ENCODE measurements at places on chromosomes 2 and 18.

DNA sequence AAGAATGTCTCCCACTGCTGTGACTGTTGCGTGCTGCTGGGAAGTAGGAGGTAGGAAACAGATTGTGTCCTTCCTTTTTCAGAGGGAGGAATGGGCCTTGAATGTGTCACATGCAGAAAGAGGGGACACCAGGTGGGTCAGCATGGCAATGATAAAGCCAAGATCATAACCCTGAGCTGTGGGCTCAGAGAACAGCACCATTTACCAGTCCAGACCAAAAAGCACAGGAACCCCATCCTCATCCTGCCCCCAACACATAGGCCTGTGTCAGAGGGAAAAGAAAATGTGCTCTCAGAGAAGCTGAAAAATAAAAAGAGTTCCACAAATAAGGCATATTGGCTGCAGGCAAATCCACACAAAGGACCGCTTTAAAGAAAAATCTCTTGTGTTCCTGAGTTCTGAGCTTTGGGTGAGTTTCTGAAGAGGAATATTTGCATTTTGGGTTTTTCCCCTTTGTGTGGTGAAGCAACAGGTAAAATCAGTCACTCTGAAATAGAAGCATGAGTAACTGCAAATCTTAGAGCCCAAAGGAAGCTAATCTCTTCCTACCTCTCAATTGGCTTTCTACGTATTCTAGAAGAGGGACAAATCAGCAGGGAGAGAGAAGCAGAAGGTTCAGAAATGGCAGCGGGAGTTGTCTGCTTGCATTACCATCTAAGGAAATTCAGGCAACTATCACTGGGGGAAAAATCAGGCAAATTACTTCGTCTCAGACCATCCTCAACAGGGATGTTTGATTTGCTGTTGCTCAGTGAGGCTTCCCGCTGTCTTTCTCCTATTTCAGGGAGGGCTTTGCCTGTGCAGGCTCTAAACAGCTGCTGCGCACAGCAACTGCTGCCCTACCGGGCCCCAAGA is 106.8 kb downstream of the BCL11A start:
- DNase-seq: no peak

DNA sequence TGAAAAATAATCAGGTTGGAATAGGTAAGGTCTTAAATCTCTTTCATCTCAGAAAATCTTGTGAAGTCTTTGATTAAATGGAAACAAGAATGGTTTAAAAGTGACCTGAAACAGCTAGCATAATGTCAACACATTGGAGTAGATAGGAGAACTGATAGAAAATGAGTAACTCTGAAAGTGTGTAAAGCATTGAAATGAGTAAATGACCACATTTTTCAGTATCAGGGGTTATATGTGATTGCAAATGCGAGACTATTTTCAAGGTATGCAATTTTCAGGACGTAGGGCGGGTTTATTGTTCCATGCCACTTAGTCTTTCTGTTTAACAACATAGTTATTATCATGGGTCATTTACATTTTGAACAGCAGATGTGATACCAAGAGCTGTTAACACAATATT is 1383.2 kb downstream of the LRP1B start:
- DNase-seq: no peak

GRCh38 chr2:229731916-229732315 is 17.6 kb upstream of the DNER start:
- no peak for DNase-seq

GRCh38 chr2:235264512-235264911 is 229.3 kb upstream of the AGAP1 start:
- DNase-seq: no peak

DNA sequence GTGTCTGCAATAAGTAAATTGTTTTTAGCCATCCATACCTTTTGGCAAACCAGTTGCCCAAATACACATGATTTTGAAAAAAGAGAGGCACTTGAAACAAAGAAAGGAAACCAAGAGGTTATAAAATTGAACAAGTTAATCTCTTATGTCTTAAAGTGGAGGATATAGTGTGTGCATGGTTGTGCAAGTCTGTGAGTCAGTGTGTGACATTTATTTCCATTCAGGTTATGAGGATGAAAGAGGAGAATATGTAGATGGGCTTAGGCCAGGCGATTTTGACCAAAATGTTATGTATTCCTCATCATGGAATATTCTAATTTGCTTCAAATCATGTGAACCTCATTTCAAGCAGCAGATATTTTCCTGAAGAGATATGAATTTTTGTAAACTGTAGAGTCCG is 123.3 kb downstream of the SETBP1 start:
- DNase-seq: no peak

GRCh38 chr2:98508709-98509066 is 64.0 kb downstream of the INPP4A start:
- peak; percentile 77 for DNase-seq

DNA sequence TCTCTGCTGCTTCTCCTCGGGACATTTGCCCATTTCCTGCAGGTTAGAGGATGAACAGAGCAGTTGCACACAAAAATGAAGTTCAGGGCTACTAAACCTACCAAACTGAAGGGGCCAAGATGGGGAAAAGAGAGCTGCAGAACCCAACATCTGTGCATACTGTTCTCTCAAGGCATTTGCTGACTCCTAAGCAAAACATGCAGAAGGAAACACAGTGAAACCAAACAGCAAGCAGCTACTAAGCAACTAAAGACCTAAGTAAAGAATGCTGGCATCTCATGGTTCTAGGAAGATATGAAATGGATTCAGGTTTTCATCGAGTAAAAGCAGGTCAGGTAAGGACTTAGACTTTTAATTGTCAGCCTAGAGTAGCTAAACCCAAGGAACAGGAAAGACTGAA is 111.9 kb upstream of the SYT4 start:
- no peak for DNase-seq

DNA sequence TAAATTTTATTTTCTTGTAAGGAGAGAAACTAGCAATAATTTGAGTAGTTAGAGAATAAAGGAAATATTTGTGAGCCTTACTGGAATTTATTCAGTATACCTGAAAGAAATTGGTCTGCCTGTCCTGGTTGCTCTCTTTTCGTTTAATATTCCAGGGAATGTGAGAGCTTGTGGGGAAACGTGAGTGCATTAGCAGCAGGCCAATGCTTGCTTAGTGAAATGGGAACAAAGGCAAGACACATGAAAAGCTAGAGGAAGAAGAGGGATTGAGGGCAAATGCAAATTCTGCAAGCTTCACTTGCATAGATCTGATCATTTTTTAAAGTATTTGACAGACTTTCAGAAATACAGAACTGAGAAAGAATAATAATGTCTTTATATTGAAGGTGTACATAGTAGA is 111.0 kb downstream of the ERBB4 start:
- no peak for DNase-seq

DNA sequence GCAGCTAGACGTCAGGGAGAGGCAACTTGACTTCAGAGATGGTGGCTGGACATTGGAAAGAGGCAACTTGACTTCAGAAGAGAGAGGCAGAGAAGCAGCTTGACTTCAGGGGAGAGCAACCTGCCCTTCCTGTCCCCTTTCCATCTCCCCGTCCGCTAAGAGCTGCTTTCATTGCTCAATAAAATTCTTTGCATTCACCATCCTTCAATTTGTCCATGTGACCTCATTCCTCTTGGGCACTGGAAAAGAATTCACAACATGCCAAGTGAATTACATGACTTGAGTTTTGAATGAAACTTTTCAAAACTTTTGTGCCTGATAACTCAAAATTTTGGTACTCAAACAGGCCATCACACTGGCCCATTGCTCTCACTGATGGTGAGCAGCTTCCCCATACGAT is 158.9 kb downstream of the DPP4 start:
- DNase-seq: no peak

DNA sequence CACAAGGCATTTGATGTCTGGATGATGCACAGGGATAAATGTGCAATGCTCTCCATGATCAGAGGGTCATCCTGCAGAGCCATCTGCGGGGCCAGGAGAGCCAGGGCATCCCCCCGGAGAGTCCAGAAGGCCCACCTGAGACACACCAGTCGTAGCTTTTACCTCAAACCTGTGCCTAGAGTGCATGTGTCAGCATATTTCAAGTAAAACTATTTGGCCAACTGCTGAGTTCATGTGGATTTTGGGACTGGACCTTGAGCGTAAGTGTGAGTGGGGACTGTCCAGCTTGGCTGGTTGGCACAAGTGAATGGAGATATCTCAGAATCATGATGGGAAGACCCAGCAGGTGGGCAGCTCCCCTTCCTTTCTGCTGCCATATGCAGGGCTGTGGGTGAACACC is 147.8 kb upstream of the TPO start:
- DNase-seq: no peak

- peak; percentile 18 for DNase-seq
Observed at GRCh38 chr2:73291461-73292315, 1.7 kb downstream of the EGR4 start.

DNA sequence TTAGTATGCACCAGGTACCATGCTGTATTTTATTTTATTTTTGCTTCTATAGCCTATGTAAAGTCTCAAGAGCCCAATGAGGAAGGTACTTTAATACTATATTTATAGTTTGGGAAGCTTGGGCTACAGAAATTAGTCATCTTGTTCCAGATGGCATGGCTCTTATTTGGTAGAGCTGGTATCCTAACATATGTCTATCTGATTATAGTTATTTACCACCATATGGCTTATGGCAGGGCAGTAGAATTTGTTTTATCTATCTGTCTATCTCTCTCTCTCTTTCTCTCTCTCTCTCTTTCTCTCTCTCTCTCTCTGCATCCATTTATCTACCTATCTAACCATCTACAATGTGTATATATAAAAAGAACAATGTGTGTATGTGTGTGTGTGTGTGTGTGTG is 1293.7 kb upstream of the SLC39A10 start:
- DNase-seq: no peak

DNA sequence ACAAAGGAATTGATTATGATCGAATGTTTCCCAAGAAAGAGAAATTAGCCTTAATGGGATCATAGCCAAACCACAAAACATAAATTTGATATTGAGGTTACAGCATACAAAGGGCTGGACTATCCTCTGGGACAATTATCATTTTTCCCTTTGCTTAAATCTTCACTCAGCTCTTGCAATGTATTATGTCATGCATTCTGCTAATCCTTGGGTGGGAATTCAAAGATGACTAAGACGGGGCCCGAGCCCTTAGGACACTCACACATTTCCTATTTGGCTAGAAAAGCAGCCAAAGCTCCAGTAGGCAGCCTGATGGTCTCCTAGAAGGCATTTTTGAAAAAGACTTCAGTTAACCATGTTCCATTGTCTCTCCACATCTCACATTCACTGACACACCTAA is 17.2 kb upstream of the NMI start:
- DNase-seq: no peak

DNA sequence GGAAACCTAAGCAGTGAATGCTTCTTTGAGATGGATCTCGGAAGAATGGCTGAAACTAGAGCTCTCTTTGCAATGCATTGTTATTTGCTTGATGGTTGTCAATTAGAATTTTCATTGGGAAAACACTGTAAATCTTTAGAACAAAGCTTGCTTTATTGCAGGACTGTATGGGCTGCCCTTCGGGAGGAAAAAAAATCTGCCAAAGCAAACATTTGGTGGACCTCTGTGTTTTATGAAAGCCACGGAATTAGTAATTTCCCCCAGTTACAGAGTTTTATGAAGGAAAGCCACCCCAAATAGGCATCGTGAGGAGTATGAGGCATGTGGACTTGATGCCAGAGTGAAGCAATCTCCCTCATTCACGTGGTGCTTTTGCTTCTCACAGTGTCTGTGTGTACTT is 33.5 kb downstream of the RHBDD1 start:
- no peak for DNase-seq

DNA sequence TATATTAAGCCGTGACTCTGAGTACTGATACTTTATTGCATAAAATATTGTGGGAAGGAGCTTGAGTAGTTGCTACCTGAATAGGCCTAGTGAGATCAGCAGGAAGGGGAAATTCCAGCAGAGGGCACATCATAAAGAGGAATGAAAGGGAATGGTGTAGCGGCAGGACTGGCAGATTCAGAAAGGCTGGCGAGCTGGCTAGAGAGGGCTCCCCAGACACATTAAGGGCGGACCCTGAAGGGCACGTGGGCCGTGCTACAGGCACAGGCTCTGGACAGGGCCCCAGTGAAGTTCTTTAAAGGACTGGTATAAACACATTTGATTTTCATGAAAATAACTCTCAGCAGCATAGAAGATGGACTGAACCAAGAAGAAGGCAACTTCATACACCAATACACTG is 43.0 kb downstream of the PTPN2 start:
- no peak for DNase-seq

GRCh38 chr2:151336863-151337371 is 20.5 kb upstream of the TNFAIP6 start:
- no peak for DNase-seq

DNA sequence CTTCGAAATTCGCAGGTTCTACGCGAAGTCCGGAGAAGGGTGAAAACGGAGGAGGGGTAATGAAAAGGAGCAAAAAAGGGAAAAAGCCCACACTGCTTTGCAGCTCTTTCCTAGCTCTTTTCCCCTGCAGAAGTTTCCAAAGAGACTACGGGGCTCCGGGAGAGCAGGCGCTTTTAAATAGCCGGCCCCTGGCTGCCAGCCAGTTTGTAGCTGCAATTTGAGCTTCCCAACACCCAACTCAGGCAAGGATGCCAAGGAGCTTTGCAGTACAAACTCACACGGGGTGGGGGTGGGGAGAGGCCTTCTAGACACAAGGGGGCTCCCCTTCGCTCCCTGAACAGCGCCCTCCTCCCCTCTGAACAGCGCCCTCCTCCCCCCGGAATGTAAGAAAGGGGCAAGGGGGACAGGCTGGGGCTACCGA is at the start of gene IGFBP5:
IGFBP5 (minus strand) TSS at position 149 of the 421 bp plus-strand sequence. CDS start 774 bp downstream, outside the sequence.
- DNase-seq: no peak

DNA sequence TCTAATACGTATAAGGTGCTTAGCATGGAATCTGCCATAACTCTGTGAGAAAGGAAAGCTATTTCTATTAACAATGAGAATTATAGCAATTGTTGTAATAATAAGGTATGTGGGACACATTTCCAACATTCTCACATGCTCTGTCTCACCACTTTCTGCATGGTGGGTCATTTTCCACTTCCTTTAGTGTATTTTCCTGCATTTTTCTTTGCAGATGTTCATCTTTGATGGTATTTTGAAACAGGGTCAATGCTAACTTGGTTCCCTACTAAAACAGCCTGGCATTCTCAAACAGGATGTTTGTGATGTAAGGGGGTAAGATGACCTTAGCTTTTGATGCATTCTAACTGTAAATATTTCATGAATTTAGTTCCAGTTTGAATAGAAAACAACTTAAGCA is 54.7 kb downstream of the MYO1B start:
- no peak for DNase-seq

GRCh38 chr2:144249035-144249637 is 270.8 kb downstream of the ZEB2 start:
- DNase-seq: no peak

- no peak for DNase-seq
Observed at GRCh38 chr2:26202981-26203490, 30.1 kb downstream of the GAREM2 start.

GRCh38 chr2:240581811-240582210 is 4.7 kb upstream of the CAPN10 start:
- DNase-seq: no peak

GRCh38 chr2:71235930-71236587 is 9.2 kb upstream of the PAIP2B start:
- no peak for DNase-seq

GRCh38 chr2:140539242-140539875 is 1591.5 kb downstream of the LRP1B start:
- no peak for DNase-seq

- peak; percentile 19 for DNase-seq
Observed at GRCh38 chr2:60882971-60883753, 1.8 kb downstream of the REL start.

Data from stimulated activated CD4-positive, alpha-beta T cell treated with anti-CD3 and anti-CD28 coated beads, Interleukin-15, amount 100 ng/mL, for 24 hours (primary cell).